ENCODE measurements at places on chromosomes 11 and 22.

GRCh38 chr11:16382638-16383380, 26.5 kb upstream of the SOX6 start:
- DNase-seq, result no peak

DNA sequence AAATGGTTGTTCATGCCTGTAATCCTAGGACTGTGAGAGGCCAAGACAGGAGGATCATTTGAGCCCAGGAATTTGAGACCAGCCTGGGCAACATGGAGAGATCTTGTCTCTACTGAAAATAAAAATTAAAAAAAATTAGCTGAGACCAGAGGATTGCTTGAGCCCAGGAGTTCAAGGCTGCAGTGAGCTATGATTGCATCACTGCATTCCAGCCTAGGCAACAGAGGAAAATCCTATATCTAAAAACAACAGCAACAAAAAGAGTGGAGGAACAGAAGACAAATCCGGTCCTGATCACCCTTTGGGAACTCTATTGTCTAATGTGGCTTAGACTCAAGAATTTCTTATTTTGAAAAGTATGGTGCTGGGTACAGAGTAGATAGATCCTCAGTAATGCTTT, 17.3 kb downstream of the BARX2 start:
- no peak for DNase-seq

- no peak for DNase-seq
Observed at GRCh38 chr11:64698427-64698826, 24.6 kb downstream of the NRXN2 start.

GRCh38 chr22:29346659-29347058, 31.2 kb upstream of the RASL10A start:
- no peak for DNase-seq

DNA sequence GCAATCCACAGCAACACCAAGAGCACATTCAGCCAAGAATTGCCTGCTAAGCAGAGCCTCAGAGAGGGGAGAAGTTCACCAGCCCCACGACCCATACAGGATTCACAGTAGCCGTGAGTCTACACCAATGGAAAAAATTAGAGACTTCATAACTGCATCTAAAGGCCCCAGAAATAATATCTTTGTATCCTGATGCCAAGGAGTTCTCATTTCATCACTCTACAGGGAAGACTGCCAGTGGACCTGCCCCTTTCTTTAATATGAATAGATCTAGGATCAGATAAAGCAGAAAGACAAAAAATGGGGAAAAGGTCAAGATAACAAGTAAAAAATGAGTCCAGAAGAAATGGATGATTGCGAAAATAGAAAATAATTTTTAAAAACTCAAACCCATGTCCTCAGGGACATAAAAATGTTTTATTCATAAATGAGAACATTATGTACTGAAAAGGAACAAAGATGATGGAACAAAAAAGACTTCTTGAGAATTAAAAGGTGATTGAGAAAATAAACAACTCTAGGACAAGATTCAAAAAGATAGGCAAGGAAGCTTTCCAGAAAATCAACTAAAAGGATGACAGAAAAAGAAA, 9.5 kb downstream of the APOL3 start:
- DNase-seq, result no peak

DNA sequence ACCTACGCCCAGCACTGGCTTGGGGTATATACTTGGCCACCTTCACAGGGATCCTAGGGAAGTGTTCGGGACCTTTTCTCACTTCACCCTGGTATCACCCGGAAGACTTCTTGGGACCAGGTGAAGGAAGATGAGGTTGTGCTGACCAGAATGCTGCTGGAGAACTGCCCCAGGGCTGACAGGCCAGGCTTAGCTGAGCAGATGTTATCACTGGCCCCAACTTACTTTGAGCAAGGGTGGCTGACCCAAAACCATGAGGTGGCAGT, 4.5 kb downstream of the FTH1 start:
- no peak for DNase-seq

DNA sequence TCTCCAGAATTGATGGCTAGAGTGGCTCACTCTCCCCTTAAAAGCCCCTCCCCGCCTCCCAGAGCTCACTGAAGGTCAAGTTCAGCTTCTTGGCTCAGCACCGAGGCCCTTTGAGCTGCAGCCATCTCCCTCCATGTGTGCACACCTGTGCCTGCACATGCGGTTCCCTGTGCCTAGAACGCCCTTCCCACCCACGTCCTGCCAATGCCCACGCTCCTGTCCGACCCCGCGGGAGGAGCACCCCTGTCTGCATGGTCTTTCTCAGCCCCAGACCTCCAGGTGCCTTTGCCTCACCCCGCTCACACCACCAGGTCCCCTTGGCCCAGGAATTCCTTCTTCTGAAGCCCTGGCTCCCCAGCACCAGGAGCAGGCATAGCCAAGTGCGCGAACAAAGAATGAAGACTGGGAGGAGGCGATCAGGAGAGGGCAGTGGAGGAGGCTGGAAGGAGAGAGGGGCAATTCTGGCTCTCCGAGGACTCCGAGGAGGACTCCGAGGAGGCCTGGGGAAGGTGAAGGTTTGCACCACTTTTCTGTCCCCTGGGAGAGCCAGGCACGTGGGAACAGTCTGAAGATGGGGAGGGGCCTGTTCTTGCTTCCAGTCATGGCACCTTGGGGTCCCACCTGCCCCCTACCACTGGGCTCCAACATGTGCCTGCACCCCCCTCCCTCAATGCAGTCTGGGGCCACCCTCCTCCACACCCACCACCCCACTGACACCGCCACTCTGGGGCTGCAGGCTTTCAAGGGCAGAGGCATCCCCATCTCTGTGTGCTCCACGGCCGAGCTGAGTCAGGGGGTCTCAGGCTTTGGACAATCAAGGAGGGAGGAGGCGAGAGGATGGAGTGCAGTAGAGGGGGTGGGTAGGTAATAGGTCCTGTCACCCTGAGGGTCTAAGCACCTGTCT, 17.7 kb downstream of the IGF2 start:
- no peak for DNase-seq

- peak; percentile 59 for DNase-seq
Observed at GRCh38 chr11:57482782-57483561, 22.6 kb downstream of the RTN4RL2 start.

DNA sequence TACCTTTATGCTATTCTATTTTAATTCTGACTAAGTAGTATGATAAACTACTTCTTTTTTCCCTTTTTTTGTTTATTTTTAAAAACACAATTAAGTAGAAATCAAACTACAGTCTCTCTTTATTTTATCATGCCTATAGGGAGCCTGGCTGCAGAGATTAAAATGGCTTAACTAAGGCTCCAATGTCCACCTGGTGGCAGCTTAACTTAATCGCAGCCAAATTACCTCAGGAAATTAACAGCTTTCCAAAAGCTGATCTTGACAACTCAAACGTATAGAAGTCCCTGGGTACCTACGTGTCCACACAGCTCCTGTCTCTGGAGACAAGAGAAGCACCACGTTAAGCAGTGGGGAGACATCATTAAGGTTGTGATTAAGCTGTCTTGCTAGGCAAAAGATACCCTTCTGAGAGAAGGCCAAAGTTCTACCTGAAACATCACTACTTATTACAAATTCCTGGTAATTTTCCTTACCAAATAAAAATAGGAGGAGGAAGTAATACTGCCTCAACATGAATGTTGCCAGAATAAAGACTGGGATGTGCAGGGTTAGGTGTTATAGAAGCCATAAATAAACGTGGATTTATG, 63.2 kb upstream of the SNX19 start:
- DNase-seq, result no peak

GRCh38 chr22:20777420-20778177, 3.7 kb downstream of the SERPIND1 start:
- no peak for DNase-seq

GRCh38 chr11:121563900-121564822, 111.4 kb upstream of the SORL1-AS1 start:
- no peak for DNase-seq

- no peak for DNase-seq
Observed at GRCh38 chr11:77617892-77618291, 19.7 kb downstream of the CLNS1A start.

GRCh38 chr11:44863231-44863630, 87.5 kb downstream of the TP53I11 start:
- no peak for DNase-seq

DNA sequence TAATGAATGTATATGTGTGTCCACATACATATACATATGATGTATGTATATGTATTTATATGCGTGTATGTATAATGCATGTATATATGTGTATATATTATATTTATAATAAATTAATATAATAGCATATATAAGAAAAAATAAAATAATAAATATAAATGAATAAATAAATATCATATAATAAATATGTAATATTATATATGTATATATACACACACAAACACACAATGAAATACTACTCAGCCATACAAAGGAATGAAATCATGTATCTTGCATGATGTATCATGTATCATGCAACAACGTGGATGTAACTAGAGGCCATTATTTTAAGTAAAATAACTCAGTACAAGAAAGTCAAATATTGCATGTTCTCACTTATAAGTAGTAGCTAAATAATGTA, 788.7 kb upstream of the CHORDC1 start:
- no peak for DNase-seq

DNA sequence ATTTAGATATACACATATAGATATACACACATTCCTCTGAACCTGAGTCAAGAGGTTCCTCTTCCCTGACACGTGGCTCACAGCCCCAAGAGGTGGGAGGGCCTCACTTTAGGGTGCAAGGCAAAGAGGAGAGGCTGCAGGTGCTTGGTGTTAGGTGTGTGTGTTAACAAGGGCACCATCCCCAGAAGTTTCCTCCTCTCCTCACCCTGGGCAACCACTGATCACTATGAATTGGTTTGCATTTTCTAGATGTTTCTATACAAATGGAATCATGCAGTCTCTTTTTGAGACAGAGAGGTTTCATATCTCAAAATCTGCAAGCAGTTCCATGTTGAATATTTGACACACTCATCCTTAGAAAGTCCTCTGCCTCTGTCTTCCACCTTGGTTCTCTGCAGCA, 120.9 kb upstream of the NECTIN1 start:
- no peak for DNase-seq

- DNase-seq, result no peak
Observed at GRCh38 chr11:12175694-12176241, 65.4 kb downstream of the MICAL2 start.

DNA sequence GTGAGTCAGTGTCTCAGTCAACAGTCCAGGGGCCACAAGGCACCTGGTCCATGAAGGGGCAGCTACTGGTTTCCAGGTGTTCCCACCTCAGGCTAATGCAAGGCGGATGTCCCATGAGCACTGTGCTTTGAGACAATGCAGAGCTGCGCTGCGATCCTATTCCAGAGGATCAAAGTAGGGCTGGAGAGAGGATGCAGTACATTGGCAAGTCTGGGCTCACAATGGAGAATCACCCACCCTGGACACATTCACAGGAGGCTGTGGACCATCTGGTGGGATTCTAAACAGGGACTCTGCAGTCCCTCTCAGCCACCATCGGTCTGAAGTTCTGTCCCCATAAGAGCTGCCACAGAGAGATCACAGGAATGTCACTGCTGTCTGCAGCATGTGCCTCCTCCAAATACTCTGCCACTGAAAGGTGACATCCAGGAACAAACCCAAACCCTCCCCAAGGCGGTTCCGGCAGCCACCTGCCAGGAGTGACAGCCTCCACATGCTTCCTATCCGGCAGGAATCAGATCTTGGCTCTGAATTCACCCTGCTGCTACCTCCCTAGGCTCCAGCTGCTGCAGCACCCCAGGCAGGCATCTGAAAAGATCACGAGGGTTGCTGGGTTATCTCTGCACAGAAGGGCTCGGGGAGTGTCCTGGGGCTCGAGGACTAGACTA, 45.3 kb upstream of the SERPIND1 start:
- DNase-seq, result no peak

DNA sequence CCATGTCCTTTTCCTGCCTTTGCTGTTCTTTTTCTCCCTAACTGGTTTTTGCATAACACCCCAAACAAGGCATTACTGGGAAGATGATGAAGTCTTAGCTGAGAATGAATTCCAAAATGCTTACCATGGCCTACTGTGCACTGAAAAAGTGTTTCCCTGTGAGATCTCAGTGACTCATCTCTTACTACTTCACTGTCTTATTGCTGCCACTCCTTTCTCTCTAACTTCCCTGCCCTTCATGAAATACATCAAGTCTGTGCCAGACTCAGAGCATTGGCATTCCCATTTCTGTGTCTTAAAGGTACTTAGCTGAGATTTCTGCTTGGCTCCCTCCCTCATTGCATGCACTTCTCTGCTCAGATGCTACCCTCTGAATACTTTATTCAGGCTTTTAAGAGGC, 49.1 kb upstream of the MUC15 start:
- no peak for DNase-seq

- no peak for DNase-seq
Observed at GRCh38 chr11:128802358-128802981, 64.6 kb downstream of the KCNJ1 start.

- DNase-seq, result no peak
Observed at GRCh38 chr11:73981051-73981805, 1.4 kb downstream of the UCP2 start.

- DNase-seq, result no peak
Observed at GRCh38 chr22:38070250-38070921, 13.2 kb downstream of the PICK1 start.

- no peak for DNase-seq
Observed at GRCh38 chr11:18836417-18836816, 44.8 kb upstream of the PTPN5 start.

- DNase-seq, result no peak
Observed at GRCh38 chr22:38191731-38192474, 9.9 kb upstream of the MAFF start.

GRCh38 chr11:75949023-75949672, 134.1 kb downstream of the UVRAG start:
- no peak for DNase-seq

DNA sequence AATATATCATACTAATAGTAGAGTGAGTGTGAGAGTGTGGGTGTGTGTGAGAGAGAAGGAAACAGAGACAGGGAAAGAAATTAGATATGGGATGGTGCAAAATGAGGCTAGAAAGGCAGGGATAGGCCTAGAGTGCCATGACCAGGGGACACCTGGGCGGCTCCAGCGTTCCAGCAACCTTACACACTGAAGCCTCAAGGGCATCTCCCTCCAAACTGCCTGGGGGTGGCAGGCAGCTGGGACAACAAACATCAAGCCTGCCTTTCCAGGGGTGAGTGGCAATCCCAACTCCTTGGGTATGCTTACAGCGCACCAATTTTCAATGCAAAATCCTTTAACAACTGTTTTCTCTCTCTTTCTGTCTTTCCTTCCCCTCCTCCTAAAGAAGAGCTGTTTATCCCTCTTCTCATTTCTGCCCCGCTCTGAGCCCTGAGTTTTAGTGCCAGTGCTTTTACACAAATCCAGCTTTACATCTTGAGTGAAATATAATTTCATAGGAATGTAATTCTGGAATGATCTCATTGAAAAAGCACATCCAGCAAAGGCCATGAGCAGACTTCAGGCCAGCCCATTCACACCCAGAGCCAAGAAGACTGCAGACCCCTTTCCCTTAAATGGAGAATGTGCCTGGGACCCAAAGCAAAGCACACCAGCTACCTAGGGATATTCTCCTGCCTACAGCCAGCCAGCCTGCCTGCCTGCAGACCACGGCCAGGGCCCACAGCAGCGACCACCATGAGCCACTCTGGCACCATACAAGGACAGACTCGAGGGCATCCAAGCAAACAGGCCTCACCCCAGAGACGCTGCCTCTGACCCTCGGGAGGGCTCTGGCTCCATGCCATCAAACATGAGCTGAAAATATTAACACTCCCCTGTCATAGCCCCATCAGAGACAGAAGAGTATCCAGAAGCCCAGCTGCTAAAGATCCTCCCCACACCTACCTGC, 90.3 kb downstream of the RPL27A start:
- DNase-seq, result no peak
